RWPE2 (cell line): ENCODE measurements at places on chromosomes 2 and 18.

DNA sequence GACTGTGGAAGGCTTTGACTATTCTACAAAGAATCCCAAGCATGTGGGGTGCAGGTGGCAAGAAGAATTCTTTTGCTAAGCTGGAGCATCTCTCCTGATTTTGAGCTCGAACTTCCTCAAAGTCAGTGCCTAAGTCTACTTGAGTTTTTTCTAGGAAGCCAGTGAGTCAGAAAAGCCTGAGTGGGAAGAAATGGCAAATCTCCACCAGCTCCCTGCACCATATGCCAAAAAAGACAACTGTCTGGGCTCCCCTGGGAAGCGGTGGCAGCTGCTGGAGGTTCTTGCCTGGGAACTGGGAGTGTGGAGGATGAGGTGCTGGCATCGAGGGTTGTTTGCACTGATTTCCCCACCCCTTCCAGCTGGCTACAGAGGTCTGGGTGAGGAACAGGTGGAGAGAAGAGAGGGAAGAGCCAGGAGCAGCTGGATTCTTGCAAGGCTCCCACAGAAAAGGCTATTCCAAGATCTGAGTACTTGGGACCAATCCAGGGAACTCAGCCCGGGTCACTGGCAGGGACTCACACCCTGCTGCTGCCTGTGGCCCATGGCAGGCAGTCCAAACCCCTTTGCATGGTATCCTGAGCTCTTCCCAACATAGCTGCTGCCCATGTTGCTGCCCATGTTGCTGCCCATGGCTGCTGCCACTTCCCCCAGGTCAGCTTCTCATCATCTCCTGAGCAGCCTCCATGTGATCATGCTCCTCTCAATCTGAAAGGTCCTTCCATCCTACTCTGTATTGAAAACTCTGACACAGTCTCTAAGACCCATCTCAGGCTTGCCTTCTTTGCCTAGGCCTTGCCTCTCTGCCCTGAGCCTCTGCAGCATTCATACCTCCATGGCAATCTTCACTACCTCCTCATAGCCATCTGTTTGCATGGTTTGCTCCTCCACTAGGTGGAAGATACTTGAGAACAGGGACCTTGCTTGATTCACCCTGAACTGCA is 128.3 kb upstream of the SPATS2L start:
- no peak for DNase-seq

- peak; percentile 27 for DNase-seq
Measured at GRCh38 chr2:1492711-1493430, 79.6 kb downstream of the TPO start.

GRCh38 chr18:47151439-47151838 is 1.1 kb upstream of the HDHD2 start:
- DNase-seq, result no peak

- DNase-seq, result peak; percentile 19
Measured at GRCh38 chr2:23487735-23488492, 102.9 kb downstream of the KLHL29 start.

DNA sequence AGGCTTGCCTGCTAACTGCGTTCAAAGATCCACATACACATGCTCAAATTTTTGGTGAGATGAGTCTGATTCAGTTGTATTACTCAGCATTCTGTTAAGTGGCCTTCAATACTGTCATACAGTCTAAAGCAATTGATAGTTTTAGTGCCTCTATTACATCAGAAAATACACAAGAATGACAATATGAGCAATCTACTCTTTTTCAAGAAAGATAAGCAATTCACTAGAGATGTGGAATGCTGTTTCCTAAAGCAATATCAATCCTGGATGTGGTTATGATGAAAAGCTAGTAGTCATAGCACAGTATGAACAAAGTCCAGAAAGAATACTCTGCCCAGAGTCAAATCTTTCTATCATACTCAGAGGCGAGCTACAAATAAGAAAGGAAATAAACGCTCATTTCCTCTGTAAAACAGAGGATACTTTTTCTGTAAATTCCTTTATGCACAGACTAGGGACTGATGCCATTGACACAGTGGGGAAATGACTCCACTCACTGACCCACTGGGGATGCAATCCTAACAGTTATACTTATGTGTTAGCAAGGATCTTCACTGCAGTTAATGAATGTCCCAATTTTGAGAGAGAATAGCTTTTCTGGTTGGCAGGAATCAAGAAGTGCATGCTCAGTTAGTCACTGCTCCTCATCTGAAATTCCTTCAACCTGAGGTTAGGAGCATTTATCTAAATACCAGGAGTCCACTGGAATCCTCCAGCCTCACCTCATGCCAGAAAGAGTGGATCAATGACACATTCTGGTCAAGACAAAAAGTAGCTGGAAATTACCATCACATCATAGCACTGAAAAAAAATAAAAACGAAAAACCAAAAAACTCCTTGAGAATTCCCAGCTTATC is 83.3 kb downstream of the PDE11A start:
- DNase-seq, result no peak

DNA sequence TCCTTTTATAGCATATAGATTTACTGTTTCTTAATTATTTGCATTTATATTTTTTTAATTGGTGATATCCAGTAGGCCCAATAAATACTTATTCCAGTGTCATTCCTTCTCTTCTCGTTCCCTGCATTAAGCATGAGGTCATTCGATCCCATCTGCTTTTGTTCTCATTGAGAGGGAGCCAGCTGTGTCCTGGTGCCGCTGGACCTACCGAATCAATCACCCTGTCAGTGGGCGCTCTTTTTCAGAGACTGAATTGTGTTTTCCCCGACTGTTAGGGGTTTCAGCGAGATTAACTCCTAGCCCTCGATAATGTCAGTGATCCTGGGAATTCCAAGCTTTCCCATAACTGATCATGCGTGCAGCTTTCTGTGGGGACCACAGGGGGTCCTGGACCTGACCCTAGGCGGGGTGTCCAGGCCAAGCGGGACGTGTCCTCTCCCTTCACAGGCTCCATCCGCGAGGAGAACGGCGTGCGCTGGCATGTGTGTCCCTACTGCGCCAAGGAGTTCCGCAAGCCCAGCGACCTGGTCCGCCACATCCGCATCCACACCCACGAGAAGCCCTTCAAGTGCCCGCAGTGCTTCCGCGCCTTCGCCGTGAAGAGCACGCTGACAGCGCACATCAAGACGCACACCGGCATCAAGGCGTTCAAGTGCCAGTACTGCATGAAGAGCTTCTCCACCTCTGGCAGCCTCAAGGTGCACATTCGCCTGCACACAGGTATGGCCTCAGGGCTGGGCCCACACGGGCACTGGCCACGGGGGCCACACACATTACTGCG is 72.4 kb downstream of the ZNF236 start:
- DNase-seq, result no peak

- DNase-seq, result no peak
Measured at GRCh38 chr2:43111788-43112554, 114.4 kb downstream of the ZFP36L2 start.

- no peak for DNase-seq
Measured at GRCh38 chr2:134056173-134056572, 197.7 kb upstream of the MGAT5 start.

GRCh38 chr2:238187618-238188548 is 15.6 kb downstream of the ILKAP start:
- DNase-seq, result no peak

DNA sequence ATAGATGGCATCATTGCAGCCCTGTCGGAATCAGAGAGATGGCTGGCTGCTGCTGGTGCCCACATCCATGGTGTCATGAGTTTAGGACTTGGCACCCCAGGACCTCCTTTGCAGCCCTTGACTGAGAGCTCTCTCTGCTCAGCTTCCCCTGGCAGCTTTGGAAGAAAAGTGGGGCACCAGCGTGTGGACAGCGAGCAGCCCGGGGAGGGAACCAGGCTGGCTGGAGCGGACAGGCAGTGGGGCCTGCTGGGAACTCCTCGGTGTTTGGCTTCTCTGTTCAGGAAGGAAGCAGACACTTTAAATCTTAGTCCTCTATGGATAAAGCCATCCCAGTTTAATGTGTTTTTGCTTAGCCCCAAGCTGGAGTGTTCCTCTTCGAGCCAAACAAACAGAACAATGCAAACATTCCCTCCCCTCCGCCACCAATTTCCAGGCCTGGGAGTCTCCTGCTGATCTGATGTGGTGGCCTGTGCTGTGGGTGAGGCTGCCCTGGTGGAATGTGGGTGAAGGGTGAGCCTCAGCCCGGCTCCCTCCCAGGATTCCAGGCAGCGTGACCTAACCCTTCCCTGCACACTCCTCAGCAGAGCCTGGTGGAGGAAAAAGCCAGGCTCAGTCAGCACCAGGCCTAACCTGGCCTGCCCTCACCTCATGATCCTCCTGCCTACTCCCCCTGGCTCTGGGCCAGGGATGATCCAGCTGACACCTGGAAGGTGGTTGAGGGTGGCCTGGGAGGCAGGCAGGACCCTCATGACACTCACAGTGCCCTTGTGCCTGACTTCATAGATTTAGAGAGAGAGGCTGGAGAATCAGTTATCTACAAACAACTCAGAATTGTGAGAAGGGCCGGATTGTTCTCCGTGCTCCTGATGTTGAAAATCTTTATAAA is 21.6 kb upstream of the ITGB6 start:
- DNase-seq, result peak; percentile 73

DNA sequence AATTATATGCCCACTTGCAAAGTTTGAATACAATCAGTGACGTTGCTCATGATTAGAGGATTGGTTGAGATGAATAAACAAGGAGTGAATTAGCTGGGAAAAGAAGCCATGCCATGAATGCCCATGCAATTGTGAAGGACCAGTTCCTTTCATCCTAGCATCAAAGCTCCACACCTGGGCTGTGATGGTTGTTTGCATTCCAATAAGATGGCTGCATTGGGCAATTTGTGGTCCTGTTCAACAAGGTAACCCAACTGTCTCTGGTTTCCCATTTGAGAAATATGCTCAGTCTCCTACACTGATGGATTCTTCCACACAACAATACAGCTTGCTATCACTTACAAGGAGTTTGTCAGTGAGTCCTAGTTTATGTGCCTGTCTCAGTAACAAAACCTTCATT is 550.2 kb downstream of the STK39 start:
- DNase-seq, result no peak

DNA sequence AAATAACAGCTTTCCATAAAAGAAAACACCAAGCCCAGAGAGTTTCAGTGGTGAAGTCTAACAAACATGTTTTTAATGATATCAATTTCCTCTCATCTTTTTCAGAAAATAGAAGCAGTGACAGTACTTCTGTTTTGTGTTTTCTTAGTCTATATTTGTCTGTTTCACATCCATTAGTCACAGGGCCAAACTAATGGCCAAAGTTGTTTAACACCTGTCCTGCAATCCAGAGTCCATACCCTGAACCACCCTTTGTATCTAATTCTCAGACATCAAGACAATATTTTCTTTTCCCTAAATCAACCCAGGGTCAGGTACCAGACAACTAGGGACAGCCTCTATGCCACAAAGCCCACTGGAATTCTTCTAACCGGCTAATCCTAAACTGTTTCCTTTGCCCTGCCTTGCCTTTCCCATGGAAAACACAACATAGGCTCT is 25.9 kb downstream of the TMSB10 start:
- DNase-seq, result no peak

- DNase-seq, result no peak
Measured at GRCh38 chr18:13309031-13309747, 90.6 kb downstream of the LDLRAD4 start.
